ENCODE measurements at places on chromosomes 2 and 18.

GRCh38 chr2:90069290-90069894, 1377.9 kb downstream of the RPIA start:
- DNase-seq = no peak

- DNase-seq = no peak
Measured at GRCh38 chr18:32937597-32937996, 164.8 kb upstream of the KLHL14 start.

DNA sequence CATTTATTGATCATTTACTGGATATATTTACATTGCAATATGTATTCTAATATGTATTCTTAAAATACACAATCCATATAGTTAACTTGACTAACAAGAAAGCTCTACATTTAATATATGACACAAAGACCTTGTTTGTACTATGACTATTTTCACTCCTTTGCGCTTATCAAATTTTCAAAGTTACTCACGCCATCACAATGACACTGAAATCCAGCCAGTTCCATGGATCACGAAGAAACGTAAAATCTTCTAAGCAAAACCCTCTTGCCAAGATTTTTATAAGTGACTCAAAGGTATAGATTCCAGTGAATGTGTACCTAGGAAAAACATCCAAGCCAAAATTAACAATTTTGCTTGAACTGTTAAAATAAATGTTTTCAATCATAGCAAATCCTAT, 39.6 kb downstream of the SCN3A start:
- DNase-seq = no peak

GRCh38 chr2:7280790-7281189, 363.6 kb downstream of the RNF144A start:
- DNase-seq = no peak

DNA sequence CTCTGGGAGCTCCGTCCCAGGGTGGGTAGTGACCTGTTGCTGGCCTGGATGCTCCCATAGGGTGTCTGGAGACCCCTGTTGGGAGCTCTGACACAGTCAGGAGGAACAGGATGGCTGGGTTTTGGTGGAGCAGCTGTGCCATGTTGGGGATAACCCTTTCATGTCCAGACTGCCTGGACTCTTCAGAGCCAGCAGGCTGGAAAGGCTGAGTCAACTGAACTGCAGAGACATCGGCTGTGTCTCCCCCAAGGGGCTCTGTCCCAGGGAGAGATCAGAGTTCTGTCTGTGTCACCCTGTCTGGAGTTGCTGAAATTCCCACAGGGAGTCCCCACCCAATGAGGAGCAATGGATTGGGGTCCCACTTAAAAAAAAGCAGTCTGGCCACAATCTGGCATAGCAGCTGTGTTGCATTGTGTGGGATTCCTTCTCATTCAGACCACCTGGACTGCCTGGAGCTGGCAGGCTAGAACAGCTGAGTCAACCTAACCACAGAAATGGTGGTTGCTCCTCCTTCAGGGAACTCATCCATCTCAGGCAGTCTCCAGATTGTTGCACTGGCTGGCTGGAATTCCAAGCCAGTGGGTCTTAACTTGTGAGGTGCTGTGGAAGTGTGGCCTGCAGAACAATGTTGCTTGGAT, 37.2 kb downstream of the AGPS start:
- DNase-seq = no peak

DNA sequence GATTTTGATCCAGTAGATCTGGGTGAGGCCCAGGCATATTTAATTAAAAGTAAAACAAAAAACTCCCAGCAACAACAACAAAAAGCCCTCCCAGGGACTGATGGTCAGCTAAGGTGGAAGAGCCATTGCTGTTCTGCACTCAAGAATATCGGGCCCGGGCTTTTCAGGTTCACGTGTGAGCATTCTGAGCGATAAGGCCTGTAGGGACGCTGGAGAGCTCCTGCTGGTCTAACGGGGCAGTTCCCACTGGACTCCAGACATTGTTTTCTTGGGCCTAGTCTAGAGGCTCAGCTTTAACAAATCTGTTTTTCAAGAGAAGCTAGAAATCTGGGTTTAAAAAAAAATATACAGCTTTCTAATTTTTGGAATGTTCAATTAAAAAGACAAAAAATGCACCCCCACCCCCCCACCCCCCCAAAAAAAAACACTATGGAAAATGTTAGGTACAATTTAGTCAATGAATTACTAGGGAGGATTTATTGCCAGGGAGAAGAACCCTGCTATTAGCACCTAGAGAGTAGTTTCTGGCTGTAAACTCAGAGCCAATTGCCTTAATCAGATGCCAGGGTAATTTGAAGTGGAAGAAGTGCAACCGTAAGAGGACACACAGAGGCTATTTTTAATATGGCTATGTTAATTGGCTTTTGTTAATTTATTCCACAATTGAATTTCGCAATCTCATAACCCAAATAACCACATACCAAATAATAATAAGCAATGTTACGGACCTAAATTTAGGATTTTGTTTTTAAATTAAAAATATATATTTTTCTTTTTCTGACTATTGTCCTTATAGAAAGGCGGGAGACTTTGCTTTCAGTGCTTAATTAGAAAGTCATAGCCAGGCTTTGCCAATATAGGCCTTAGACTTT, 78.9 kb downstream of the MAP4K4 start:
- DNase-seq = no peak

DNA sequence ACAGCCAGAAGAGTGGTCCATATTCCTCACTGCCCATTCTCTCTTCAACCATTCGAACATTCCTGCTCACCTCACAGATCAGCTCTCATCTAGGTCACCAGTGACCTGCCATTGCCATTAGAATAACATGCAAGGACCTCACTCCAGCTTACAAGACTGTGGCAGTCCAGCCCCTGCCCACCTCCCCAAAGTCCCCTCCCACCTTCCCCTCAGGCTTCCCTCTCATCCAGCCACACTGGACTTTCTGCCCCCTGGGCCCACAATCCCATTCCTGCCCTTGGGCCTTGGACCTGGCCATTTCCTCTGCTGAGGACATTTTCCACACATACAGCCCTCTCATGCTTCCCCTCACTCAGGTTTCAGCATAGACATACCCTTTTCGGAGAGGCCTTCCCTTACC, 5.2 kb upstream of the TMEM177 start:
- DNase-seq = no peak

DNA sequence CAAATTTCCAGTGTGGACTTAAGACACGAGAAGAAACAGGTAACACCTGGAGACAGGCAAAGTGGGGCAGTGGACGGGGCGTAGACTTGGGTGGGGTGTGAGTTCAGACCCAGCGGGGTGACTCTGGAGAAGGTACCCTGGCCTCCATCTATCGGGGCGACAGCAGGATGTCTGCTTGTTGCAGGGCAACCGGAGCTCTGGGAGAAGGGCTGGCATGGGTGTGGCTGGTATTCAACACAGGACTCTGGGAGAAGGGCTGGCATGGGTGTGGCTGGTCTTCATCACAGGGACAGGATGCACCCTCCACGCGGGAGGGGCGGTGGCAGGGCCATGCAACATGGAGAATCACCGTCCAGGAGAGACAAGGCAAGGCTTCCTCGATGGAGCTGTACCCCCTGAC, 198.5 kb downstream of the HDAC4 start:
- no peak for DNase-seq

DNA sequence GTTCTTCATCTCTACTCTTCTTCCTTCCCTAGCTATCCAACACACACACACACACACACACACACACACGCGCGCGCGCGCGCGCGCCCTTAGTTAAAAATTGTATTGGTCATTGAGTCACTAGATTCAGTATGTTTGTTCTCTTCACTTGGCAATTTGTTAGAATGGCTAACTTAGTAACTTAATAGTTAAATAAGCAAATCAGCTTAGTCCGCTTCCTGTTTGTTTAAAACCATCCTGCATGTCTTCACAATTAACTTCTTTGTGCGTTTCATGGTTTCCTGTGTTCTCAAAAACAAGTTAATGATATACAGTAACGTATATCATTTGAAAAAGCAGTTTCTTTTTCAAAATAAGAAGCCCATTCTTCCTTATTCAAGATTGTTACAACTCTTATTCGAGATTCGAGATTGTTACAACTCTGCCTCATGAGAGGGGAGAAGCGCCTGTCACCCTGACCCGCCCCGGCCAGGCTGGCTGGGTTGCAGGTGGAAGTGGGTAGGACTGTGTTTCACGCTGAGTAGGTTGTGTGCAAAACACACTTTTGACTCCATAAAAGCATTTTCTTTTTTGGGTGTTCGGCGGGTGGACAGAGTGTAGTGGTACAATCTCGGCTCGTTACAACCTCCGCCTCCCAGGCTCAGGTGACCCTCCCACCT, 9.5 kb upstream of the CNNM3 start:
- no peak for DNase-seq

DNA sequence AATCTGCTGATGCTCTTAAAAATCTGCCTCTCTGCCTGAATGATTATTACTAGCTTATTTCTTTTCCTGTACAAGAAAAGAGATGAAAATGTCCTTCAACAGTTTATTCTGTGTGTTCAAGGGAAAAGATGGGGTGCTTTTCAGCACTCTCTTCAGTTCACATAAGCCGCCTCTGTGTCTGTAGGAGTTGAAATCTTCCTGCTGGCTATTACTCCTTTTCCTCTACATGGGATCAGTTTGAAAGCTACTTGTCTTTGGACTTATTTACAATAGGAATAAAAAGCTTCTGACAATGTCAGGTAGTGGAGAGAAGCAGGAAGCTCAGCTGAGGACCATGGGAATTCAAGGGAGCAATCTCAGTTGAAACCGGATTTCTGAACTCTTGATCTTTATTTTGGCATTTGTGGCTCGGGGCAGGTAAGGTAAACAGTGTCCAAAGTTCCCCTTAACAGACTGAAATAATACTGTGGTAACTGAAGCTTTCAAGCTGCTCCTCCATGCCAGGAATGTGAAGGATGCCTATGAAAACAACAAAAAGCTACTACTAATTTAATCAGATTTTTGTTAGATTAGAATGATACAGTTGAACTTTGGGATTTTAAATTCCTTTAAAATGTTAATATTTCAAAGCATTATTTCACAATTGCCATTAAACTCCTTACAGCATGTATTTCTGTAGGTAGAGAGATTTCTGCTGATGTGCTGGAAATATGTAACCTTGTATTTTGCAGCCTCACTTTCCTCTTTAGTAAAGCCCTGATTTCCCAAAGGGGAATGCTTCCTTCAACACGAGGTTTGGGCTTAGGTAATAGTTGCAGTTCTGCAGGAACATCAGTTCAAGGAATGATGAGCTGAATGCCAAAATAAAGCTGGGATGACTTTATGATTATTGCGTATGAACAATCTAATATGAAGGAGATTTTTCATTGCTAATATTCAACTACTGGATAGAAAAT, 43.6 kb downstream of the MAPRE2 start:
- DNase-seq = no peak

DNA sequence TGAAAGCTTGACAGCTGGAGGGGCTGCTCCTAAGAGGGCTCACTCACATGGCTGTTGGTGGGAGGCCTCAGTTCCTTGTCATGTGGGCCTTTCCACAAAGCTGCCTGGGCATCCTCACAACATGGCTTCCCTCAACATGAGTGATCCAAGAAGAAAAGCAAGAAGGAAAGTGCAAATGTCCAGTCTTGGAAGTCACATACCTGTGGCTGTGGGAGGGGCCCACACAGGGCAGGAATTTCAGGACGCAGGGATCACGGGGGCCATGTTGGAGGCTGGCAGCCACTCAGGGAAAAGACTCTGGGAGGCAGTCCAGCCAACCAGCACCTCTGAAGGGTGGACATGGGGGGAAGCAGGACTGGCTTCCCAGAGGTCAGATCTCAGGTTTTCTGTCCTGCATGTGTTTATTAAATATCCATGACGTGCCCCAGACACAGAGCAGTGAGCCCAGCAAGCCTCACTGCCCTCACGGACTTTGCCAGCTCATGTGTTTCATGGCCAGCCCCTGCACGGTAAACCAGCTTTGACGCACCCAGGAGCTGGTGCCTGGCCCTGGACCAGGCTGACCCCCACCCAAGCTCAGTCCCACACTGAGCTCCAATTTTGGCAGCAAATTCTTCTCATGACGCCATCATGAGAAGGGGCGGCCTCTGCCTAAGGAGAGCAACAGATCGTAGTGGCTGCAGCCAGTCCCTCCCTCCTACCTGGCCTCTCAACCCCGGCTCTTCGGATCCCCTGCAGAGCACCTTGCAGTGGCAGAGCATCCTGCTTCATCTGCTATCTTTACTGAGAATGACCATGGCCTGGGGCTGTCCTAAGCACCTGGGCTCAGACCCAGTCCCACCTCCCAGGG, 34.7 kb upstream of the GPR17 start:
- no peak for DNase-seq

GRCh38 chr2:121133551-121134319, 151.3 kb downstream of the TFCP2L1 start:
- DNase-seq = no peak

DNA sequence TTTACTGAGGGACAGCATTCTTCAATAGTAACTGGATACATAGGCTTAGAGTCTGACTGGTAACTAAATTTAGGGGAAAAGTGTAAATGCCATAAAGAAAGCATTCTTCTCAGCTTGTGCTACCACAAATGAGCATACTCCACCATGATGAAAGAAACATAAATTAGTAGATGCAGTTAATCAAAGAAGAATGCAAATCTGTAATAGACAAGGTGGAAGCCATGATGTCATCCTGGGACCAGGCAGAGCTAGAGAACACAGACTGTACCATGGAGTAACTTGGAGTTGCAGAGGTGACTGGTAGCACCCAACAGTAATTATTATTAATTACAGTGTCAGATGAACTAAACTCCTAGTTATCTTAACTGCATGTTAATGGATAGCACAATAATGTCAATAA, 51.7 kb downstream of the RBKS start:
- DNase-seq = no peak

DNA sequence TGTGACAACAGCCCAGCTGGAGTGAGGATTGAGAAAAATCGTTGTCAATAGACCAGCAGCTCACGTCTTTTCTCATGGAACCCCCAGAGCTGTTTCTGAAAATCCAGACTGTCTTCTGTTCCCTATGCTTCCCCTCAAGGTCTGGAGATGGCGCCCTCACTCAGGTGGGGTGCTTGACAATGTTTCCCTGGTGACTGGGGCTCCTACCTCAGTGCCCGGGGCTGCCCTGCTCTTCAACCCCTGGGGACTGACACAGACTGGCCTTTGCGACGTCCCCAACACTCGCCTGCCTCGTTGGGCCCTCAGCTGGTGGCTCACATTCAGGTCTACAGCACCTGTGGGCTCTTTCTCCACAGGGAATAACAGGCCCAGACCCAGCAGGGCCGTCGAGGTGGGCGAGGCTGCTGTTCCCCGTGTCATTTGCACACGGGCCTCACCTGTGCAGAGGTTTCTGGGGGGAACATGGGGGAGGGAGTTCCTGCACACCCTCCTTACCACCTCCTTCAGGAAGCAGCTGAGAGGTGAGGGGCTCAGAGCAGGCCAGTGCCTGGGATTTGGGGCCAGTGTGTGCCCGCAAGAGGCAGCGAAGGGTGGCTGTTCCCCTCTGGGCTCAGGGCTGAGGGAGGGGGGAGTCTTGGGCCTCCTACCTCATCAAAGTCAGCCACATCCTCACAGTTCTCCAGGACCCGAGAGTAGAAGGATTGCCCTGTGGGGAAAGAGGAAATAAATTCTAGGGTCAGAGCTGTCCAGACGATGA, 59.3 kb upstream of the OTOF start:
- DNase-seq = no peak

- DNase-seq = no peak
Measured at GRCh38 chr18:3350566-3351527, 88.9 kb downstream of the MYL12B start.

- no peak for DNase-seq
Measured at GRCh38 chr2:44869761-44870160, 71.7 kb upstream of the SIX3 start.

Measured in stimulated activated CD4-positive, alpha-beta T cell treated with anti-CD3 and anti-CD28 coated beads, Interleukin-15, amount 100 ng/mL, for 1 hour (primary cell).